ENCODE measurements at places on chromosomes 13 and 19.

GRCh38 chr13:89755729-89756492 lies 1591.6 kb upstream of the MIR17HG start:
- DNase-seq = no peak

DNA sequence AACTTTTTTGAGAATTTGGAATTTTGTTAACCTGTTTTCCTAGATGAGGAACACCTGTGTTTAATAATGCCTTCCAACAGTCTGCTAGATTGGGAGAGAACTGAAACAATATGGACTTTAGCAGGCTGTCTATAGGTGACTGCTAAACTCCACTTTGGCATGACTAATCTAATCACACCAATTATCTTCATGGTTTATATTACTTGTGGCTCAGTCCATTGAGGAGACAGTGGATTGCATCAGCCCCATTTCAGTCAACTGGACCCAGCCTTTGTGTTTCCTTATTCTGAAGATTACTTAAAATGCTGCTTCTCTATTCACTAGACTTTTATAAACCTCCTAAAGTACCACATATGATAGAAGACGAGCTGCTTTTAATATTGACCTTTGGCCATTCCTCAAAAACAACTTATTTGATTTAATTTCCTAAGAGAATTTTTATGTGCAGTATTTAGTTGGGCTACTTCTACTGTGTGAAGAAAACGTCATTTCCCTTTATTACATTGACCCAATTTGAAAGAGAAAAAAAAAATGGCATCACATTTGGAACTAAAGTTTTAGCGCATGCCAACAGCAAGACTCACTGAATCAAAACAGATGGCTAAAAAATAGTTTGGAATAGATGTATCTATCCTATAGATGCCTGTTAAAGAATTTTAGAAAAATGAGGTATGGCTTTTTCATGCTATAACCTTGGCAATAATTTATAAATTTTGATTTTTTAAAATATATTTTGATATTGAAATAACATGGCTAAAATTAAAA lies 295.8 kb downstream of the NDFIP2 start:
- DNase-seq = no peak

GRCh38 chr13:20669162-20669561 lies 34.3 kb upstream of the IL17D start:
- no peak for DNase-seq

GRCh38 chr13:93752541-93752940 lies 525.9 kb downstream of the GPC6 start:
- no peak for DNase-seq

- no peak for DNase-seq
Observed at GRCh38 chr13:41199079-41199478, 4.7 kb upstream of the KBTBD7 start.

DNA sequence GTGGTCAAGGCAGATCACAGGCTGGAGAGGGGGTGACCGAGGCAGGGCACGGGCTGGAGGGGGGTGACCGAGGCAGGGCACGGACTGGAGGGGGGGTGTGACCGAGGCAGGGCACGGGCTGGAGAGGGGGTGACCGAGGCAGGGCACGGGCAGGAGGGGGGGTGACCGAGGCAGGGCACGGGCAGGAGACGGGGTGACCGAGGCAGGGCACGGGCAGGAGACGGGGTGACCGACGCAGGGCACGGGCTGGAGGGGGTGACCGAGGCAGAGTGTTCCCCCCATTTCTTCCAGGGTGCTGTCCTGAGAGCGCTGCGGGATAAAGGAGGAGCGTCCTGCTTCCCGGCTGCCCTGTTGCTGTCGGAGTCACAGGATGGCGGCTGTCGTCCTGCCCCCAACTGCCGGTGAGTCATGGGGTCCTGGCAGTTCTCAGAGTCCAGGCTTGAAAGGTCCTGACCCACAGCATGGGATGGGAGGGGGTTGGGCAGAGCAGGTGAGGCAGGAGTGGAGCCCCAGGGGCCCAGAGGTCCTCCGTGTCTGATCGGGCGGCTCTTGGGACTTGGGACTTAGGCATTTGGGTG lies 5.3 kb downstream of the ZNF557 start:
- DNase-seq = no peak

DNA sequence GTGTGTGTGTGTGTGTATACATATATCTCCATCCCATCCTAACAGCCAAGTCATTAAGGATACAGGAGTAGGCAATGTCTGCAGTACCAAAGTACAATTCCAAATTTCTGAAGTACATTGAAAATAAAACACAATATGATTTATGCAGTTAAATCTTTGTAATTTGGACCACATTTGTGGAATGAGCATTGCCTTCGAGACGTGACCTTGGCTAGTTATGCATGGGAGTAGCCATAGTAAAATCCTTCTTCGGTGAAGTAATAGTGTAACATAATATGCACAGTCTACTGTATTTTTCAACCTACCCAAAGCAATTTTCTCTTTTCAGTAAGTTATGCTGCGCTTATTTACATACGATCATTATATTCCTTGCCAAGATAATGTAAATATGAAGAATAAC lies 665.7 kb upstream of the GPC6 start:
- DNase-seq = no peak

GRCh38 chr13:28753946-28754345 lies 35.2 kb upstream of the SLC46A3 start:
- DNase-seq = no peak

GRCh38 chr19:47324502-47324901 lies 7.5 kb upstream of the C5AR2 start:
- no peak for DNase-seq

- no peak for DNase-seq
Observed at GRCh38 chr13:109644069-109644750, 142.2 kb downstream of the IRS2 start.

DNA sequence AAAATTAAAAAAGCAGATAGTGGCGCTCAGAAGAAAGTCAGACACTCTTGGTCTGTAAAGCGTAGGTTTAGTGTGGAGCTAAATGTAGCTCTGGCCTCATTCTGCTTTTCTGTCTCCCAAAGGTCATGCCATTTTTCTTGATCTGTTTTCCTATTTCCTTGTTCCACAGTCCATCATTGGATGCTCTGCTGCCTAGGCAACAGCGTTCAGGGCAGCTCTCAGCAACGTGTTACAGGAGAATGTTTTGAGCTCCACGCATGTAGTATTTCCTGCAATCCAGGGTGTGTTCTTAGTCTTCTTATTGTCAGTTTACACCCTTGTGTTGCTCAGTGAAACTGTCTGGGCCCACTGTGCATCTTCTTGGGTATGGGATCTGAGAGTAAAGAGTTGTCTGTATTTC lies 46.0 kb upstream of the PCDH8 start:
- DNase-seq = no peak

- no peak for DNase-seq
Observed at GRCh38 chr13:60623151-60623550, 226.1 kb downstream of the TDRD3 start.

GRCh38 chr13:111855191-111855590 lies 211.8 kb upstream of the SOX1 start:
- DNase-seq = no peak

DNA sequence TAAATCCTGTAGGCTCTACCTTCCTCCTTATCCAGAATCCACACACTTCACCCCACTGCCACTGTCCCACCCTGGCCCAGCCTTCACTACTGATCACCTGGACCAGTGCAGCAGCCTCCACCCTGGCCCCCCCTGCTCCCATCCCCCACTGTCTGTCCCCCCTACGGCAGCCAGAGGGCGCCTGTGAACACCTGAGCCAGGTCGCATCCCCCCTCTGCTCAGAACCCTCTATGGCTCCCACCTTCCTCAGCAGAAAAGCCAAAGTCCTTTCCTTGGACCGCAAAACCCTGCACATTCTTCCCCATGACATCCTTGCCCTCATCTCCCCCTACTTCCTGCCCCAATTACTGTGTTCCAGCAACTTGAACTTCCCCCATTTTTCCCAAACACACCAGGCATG lies 20.6 kb downstream of the ELAVL3 start:
- DNase-seq = no peak

- DNase-seq = no peak
Observed at GRCh38 chr13:101755228-101755887, 302.9 kb downstream of the ITGBL1 start.
